Activated effector memory CD4-positive, alpha-beta T cell treated with Interleukin-2 at 50 U/mL for 16 hours (primary cell): ENCODE measurements at places on chromosomes 16 and 17.

GRCh38 chr17:66437476-66438026 lies 135.1 kb downstream of the PRKCA start:
- DNase-seq = no peak

- peak; percentile 54 for DNase-seq
These were observed 6.6 kb upstream of the DPEP2 start for GRCh38 chr16:68005786-68006286.

GRCh38 chr16:73172241-73172972 lies 124.5 kb upstream of the ZFHX3 start:
- no peak for DNase-seq

DNA sequence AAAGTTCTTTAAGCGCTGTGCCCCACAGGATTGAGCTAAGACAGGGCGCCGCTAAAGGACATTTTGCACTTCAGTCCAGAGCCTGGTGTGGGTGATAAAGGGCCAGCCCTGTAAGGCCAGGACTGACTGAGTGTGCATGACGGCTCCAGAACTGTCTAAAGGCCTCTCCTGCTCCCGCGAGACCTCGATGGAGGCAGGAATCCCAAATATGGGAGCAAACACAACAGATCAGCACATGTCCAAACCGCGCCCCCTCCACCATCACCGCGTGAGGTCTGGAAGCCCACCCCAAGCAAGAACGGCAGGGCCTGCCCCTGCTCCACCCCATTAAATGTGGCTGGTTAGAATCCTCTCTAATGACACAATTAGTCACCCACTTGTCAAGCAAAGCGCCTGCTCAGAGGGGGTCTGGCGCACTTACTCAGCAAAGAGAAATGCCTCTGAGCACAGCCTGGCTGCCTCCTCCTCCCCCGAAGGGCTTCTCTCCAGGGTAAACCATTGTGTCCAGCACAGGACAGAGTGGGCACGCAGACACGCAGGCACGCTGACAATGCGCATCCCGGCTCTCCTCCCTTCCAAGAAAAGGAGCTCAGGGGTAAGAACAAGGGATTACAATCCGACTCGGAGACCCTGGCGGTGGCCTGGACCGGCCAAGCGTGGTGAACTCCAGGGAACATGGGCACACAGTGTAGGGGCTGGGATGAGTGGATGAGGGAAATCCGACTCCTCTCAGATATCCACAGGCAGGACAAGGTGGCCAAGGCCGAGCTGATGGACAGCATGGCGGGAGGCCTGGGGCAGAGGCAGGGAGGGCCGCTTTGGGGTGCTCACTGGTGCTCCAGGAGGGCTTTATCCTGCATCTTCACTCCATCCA lies 1.5 kb downstream of the MXRA7 start:
- no peak for DNase-seq

DNA sequence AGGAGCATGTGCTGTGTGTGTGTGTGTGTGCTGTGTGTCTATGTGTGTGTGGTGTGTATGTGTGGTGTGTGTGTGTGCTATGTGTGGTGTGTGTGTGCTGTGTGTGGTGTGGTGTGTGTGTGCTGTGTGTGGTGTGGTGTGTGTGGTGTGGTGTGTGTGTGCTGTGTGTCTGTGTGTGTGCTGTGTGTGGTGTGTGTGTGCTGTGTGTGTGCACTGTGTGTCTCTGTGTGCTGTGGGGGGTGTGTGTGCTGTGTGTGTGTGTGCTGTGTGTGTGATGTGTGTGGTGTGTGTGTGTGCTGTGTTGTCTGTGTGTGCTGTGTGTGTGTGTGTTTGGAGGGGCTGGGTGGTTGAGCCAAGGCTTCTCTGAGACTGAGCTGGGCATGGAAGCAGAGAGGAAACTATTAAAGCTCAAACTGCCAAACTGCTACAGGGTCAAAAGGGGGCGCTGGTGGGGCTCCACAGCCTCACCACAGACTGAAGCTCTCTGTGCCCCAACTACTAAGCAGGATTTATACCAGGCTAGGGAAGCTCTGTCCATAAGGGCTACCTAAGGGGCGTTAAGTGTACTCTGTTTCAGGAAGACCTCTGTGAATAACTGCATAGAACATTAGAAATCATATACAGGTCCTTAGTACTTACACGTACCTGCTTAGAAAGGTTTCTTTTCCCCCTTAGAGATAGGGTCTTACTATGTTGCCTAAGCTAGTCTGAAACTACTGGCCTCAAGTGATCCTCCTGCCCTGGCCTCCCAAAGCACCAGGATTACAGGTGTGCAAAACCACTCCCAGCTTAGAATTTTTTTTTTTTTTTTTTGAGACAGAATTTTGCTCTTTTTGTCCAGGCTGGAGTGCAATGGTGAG lies 27.8 kb upstream of the GHDC start:
- peak; percentile 23 for DNase-seq

DNA sequence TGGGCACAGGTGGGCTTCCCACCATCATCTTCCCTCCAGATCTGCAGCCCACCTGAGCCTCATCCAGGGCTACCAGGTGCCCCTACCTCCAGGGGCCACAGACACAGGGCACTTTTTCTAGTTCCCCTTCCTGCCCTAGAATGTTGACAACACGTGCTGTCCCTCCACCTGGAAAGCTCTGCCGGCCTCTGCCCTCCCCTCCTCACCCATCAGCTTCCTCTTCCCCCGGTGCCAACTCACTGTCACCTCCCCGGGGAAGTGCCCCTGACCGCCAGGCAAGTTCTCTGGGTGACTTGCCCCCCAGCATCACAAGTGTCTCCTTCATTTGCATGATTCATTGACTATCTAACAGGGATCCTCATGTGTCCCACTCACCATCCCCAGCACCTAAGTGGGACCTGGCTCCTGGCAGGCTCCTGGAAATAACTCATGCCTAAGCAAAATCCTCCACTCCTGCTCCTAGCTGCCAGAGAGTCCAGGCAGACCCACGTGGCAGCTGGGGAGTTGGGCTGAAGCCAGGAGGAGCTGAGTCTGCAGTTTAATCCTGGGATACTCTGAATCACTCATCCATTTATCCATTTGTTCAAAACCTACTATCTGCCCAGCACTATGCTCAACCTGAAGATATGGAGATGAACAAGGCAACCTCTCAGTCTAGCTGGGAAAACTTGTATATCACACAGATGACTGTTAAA lies 304.4 kb downstream of the FOXL1 start:
- no peak for DNase-seq

- DNase-seq = no peak
These were observed 442.8 kb downstream of the HS3ST4 start for GRCh38 chr16:26134588-26134987.

DNA sequence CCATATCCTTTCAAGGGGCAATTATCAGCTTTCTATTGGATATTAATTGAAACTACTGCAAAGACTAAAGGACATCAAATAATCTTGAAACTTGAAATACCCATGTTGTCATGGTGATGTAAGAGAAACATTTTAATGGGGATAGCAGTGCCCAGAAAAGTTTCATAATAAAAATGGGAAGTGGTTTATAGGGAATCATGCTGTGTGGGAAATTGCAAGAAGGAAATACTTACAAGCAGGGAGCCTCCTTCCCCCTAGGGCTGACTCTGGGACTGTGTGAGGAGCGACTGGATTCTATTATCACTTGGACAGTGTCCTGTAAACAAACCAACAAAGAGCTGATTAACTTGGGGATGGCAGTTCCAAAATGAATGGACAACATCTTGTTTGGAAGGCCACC lies 1393.1 kb upstream of the GOT2 start:
- no peak for DNase-seq

DNA sequence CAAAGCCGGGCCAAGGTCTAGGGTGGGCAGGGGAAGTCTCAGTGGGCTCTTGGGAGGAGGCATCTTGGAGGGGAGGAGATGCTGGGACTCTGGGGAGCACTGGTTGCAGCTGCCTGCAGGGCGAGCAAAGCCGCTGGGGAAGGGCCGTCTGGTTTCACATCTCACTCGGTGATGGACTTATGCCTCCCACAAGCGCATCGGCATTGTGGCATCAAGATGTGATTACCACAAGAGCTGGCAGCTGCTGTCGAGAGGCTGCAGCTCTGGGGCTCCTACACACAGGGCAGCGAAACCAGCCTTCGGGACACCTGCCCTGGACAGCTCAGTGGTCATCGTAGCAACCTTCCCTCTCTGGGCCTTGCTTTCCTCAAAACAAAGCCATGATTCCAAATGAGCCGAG lies 3.1 kb upstream of the KCNJ12 start:
- DNase-seq = no peak

GRCh38 chr17:50514936-50515702 lies 6.9 kb downstream of the MYCBPAP start:
- DNase-seq = no peak

DNA sequence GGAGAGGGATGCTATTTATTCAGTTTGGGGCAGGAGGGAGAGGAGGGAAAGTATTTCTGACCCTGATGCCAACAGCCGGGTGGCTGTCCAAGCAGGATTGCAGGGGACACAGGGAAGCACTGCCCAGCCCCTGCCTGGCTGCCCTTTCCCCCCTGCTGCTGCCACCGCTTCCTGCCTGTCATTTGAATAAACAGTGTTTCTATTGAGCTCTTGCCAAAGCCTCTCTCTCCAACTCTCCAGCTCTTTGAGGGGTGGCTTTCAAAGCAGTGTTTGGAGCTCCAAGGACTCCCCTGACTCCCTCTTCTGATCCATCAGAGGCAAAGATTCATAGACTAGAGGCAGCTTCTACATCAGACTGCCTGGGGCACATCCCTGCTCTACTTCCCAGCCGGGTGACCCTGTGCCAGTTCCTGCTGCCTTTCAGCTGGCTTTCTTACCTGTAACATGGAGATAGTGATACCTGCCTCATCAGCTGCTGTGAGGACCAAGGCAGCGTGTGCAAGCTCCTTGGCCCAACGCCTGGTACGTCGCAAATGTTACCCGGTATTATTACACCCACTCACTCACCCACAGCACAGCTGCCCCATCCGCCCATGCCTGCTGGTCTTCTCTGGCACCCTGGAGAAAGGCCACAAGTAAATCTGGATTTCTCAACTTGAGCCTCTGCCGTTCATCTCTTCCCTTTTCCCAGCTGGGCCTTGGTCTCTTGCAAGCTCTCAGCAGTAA lies 9.5 kb downstream of the PROCA1 start:
- no peak for DNase-seq

DNA sequence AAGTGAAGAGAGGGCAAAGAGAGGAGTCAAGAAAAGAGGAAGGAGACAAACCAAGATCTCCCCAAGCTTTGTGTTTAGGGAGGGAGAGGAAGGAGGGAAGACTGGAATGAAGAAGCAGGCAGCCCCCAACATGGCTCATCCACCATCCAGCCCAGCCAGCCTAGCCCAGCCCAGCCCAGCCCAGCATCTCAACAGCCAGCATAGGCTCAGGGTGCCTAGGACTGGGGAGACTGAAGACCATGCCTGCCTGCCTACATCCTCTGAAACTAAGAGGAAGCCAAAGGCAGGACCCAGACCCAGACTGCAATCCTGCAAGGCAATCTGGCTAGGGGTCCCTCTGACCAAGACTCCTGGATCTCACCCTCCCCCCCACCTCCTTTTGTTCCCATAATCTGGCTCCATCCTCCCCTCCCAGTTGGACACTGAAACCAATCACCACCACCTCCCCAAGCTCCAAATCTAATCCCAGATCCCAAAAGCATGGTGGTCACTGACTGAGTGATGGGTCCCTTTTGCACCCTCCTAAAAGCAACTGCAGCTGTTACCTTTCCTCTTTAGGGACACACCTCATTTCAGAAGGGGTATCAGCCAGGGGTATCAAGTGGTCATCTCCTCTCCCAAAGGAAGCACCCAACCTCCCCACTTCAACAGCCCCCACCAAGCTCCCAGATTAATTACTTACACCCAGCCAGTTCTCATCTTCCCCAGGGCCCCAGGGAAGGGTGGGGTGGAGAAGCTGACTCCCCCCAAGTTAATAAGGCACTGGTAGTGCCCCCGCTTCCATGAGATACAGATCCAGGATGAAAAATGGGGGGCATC lies 1.2 kb downstream of the HDAC5 start:
- no peak for DNase-seq

- no peak for DNase-seq
These were observed 10.6 kb upstream of the SCN4A start for GRCh38 chr17:63983320-63983719.

GRCh38 chr17:29127840-29128239 lies 52.4 kb downstream of the MYO18A start:
- no peak for DNase-seq

- no peak for DNase-seq
These were observed 4.5 kb downstream of the PLD2 start for GRCh38 chr17:4811471-4811870.

- DNase-seq = peak; percentile 68
These were observed 55.8 kb upstream of the FASN start for GRCh38 chr17:82153745-82154375.

DNA sequence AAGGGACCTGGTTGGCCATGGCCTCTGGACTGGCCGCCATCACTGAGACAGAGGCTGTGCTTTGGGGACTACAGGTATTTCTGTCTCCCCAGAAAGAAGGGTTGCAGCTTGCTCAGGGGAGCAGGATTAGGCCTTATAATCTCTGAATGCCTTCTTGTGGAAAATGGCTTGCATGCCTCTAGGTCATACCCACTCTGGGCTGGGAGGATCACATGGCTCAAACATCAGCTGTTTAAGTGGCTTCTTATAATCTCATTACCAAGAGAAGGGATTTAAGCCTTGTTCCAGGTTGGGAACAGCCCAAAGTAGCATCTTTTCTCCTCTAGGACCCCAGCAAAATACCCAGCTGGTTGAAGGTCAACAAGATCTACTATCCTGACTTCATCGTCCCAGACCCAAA lies 19.1 kb downstream of the LIG3 start:
- DNase-seq = no peak

DNA sequence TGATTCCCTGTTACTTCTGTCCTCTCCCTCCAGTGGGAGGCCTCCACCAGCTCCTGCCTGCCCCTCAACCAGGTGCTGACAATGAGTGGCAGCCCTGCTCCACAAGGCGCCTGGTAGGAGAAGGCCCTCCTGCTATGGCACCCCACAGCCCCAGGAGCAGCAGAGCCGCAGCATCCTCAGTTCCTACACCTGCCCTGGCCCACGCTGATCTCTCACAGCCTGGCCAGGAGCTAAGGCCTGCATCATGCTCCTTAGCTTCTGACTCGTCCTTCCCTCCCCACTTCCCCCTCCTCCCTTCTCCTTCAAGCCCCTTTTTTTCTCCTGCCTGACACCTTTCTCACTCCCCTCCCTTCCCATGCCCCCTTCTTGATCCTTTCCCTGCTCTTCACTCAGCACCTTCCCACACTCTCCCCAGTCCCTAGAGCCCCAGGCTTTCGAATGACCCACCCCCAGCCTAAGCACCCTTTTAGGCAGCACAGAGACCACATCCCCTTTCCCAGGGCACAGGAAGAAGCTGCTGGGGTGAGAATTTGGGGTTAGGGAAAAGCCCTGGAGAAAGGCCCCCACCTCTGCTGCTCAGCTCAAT lies 6.5 kb downstream of the PROCA1 start:
- DNase-seq = no peak
